AG04449 (cell line): ENCODE measurements at places on chromosomes 7 and 10.

DNA sequence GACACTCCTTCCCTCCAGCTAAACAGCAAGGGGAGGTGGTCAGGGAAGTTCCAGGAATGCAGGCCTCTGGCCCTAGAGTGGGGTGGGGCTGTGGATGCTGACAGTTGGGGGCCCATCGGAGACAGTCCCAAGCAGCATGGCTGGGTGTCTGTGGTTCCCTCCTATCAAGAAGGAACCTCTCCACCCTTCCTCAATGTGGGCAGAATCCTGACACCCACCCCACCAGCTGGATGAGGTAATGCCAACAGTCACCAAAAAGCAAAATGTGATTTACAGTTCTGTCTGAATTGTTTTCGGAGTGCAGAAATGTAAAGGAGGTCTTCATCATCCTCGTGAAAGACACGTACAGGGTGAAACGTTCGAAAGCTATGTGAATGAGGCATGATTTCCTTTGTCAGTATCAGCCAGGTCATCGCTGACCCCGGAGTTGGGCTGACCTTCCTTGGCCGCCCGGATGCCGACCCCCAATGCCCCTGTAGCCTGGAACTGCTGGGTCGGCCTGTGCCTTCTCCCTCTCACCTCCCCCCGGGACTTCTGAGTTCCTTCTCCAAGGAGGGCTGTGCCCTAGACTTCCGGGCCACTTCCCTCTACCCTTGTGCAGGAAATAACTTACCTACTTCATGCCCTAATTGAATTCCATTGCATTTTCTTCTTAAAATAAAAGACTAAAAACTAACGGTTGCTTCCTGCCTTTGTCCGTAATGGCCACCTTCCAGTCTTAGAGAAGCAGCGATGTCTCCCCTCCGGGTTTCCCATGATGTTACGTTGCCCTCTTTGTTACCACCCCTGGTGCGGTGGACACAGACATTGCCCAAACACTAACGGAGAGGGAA, 24.5 kb downstream of the FOXK1 start:
- DNase-seq, result no peak

- DNase-seq, result no peak
Measured at GRCh38 chr10:113022265-113022664, 72.2 kb downstream of the TCF7L2 start.

GRCh38 chr10:54665095-54665494, 135.9 kb downstream of the PCDH15 start:
- DNase-seq, result no peak

DNA sequence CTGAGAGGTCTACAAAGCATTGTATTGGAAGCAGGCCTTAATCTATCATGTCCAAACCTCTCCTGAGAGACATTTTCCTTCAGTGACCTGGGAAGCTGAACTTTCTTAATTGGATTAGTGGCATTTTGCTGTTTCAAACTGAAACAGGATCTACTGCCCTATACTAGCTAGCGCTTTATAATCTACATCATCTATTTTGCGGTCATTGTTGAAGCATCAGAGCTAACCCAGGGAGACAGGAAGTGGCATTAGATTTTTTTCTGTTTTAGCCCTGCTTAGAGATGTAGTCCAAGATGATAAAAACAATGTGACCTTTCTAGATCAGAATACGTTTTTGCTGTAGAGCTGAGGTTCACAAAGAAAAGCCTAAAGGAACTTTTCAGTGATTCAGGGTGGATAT, 147.4 kb upstream of the AGR3 start:
- DNase-seq, result no peak

- no peak for DNase-seq
Measured at GRCh38 chr7:154592388-154592787, 410.5 kb downstream of the PAXIP1 start.

GRCh38 chr10:69745698-69746097, 56.0 kb upstream of the COL13A1 start:
- no peak for DNase-seq

DNA sequence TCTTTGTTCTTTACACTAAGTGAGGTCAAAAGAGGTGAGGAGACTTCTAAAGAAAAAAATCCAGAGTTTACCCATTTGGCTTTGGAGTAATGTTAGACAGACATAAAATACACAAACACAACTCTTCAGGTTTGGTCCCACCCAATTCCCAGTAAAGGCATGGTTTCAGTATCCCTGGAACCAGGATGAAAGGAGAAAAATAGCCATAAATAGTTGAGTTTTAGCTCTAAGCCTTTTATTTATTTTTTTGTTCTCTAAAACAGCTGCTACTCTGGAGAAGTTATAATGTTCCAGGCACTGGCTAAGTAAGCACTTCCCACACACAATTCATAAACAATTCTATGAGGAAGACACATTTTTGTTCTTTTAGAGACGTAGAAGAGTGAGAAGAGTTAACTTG, 4.0 kb downstream of the ABCB1 start:
- DNase-seq, result no peak

DNA sequence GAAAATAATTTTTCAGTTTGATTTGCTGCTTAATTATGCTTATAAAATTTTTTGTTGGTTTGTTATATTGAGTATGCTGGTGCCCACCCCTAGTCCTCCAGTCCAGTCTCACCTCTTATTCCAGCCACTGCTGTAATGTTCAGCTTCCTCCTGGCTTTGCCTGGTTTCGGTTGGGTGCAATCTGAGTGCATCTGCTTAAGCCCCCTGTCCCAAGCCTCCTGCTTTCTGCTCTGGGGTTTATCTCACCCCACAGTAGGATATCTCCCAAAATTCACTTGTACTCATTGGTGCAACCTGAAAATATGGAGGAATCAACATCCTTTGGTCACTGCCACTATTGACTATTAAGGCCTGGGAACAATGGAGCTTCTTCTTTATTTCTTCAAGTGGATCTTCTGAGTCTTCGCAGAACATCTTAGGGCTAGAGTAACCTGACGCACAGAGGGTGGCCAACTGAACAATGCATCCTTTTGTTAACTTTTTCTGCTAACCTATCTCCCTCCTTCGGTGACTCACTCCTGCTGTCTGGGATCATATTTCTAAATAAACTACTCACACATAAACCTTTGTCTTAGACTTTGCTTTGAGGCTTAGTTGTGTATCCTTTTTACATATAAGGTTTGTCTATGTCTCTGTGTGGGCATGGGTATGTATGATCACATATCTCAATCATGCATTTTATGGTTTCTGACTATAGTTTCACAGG, 19.1 kb upstream of the SOSTDC1 start:
- DNase-seq, result no peak
